ENCODE measurements at places on chromosomes 5 and 9. TPM values are rescaled to one million over a fixed set of nuclear protein-coding genes. Genes with fewer than 3 reads are reported as not detected.

DNA sequence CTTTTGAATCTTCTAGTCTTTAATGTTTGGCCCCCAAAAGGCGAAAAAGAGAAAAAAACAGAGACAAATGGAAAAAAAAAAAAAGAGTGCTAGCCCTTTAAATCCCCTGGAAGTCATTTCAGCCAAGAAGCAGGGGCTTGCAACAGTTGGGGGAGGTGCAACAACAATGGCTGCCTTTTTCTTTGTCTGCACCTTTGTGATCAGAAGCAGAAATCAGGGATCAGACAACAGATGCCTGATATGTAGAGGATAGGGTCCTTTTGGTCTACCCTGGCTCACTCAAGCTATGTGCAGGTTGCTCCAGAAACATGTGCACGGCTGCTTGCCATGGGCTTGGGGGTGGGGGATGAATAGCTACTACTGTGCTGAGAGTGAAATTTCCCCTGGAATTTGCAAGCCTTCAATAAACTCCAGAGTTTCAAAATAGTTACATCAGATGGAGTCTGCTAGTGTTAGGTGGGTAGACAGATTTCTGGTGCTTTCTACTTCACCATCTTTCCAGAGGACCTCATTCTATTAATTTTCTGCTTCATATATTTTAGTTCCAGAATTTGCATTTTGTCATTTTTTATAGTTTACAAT, 150.9 kb downstream of the FGF18 start:
- no peak for DNase-seq

DNA sequence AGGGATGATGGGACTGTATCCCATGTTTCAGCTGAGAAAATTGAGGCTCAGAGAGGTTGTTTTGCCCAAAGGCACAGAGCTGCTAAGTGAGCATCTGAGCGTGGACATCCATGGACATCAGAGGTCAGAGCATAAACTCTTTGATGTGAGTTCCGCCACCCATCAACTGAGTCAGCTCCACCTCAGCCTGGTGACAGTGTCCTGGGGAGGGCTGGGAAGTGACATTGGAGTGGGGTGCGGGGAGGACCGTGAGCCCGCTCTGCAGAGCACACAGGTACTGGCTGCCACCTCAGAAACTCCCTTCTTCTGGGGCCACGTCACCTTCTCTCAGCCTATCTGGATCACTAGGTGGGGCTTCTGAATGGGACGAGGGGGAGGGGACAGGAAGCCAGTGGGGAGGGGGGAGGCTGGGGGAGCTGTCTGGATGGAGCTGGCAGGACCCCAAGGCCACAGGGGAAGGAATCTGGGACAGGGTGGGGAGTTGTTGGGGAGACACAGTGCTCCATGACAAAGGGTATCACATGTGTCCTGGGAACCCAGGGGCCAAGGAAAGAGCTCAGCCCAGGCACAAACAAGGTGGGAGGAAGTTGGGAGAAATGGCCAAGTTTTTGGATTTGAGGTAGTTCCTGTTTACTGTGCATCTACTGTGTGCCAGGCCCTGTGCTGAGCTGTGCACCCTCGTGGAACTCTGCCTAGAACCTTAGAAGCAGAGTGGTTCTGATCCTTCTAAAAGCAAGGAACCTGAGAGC, 2.5 kb downstream of the LAMC3 start:
- no peak for DNase-seq

The SNX24 gene
- 9.2 TPM for total RNA-seq

- no peak for DNase-seq
Observed at GRCh38 chr9:83670381-83670780, 37.4 kb downstream of the UBQLN1 start.

GRCh38 chr5:153224651-153225050, 265.8 kb upstream of the GRIA1 start:
- DNase-seq: no peak

The OLFML2A gene
- not detected for total RNA-seq

The UGT3A2 gene
- total RNA-seq: 0.18 TPM

DNA sequence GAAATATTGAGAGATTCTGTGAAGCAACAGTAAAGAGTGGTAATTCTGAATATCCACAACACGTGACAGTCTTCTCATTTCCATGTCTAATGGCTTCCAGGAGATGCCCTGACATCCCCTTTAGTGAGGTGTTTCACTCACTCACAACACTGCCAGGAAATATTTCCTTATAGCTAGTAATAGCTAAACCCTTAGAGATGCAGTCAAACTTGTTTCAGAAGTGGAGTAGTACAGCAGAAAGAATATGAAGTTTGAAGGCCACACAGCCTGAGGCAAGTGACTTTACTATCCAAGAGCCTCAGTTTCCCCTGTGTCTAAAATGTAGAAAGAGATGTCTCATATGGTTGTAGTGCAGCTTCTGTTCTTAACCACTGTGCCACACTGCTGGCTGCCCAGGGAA, 139.2 kb downstream of the CDK5RAP2 start:
- no peak for DNase-seq

DNA sequence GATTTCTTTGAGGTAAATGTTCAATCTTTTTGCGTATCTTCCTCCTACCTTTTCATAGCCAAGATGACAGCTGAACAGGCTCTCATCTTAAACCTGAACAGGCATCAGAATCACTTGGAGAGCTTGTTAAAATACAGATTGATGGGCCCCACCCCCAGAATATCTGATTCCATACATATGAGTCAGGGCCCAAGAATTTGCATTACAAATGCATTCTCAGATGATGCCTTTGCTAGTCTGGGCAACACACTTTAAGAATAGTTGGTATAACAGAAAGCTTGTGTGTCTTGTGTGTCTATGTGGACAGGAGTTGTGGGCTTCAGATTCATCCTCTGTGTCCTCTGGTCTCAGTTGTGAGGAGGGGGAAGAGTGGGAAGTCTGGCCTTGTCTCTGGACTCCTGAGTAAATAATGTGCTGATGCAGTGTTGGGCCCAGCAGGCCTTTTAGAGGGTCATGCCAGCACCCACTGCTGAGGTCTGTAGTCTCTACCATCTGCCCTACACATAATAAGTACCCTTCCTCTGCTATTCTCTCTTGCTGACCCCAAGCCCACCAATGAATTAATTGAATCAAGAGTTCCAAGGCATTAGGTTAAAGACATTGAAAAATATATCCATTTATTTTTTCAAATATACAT, 43.1 kb downstream of the PTCD2 start:
- no peak for DNase-seq

GRCh38 chr9:137575716-137576411, 2.9 kb downstream of the DPH7 start:
- DNase-seq: no peak

- no peak for DNase-seq
Observed at GRCh38 chr9:28956116-28956880, 1383.0 kb upstream of the C9orf72 start.

- no peak for DNase-seq
Observed at GRCh38 chr5:169831331-169831730, 149.0 kb downstream of the INSYN2B start.

The RAB3C gene
- not detected for total RNA-seq

DNA sequence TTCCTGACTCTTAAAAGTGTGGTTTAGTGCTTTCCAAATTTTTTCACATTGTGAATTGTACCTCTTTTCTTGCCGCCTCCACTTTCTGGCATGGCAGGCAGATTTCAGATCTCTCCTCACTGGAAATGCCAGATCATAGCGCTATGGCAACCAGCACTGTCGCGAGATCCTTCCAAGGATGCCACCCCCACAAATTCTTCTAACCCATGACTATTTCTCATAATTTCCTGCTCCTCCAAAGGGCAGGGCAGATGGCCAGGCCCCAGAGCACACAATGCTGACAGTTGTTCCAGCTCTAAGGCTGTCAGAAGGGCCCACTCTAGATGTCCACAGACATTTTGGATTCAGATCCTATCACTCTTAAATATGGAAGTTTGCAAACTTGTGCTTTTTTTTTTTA, 446.2 kb upstream of the RIOK2 start:
- DNase-seq: no peak

The EQTN gene
- not detected for total RNA-seq

The OXCT1 gene
- 64.2 TPM for total RNA-seq

The NIPAL4 gene
- total RNA-seq: 0.10 TPM

All from activated CD4-positive, alpha-beta memory T cell treated with anti-CD3 and anti-CD28 coated beads, Interleukin-2, amount 10 ng/mL, durations not matched to agents 7 days and 5 days (primary cell).